ENCODE measurements at places on chromosomes 2 and 18.
A peak's percentile ranks its signal among the peaks of the same experiment; 100 is the strongest.

DNA sequence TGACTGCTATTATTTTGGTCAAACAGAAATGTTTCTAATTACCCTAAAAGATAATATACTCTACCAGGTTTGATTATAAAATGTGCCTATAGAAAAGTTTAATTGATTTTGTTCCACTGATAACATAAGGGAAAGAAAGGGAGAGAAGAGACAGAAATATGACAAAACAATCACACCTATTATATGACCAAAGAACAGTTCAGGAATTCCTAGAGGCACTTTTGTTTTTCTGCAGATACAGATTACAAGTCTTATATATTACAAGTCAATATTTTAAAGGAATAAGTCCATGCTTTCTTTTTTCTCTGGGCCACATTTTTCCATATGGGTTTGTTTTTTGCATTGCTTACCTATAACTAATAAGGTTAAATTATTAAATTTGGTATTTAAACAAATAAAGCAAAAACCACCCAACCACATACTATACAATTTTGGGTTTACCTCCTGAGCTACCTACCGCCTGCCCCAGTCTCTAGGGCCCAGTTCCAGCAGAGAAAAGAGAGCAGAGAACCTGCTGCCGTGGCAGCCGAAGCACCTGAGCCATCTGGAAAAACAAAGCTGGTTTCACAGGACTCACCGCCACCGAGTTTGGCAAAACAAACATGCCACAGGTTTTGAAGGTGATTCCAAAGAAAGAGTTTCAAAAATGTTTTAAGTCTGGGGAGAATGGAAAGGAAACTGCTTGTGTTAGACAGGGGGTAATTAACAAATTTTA is 92.1 kb downstream of the DYM start:
- DNase-seq: no peak

DNA sequence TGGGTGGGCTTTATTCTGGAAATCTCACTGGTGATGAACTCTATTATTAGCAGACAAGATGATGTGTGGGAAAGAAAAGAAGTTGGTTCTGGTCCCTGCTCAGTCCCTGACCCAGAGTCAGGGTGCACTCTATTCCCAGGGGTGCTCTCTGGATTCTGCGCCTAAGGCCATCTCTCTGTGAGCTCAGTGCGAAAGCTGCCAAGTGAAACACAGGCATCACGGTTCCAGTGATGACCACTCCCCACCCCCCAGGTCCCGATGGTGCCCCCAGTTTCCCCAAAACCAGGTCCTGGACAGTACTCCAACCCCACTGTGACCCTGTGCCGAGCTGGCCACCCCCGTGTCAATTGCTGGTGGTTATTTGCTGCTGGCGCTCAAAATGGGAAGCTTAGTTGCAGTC is 30.1 kb downstream of the RHOB start:
- no peak for DNase-seq

DNA sequence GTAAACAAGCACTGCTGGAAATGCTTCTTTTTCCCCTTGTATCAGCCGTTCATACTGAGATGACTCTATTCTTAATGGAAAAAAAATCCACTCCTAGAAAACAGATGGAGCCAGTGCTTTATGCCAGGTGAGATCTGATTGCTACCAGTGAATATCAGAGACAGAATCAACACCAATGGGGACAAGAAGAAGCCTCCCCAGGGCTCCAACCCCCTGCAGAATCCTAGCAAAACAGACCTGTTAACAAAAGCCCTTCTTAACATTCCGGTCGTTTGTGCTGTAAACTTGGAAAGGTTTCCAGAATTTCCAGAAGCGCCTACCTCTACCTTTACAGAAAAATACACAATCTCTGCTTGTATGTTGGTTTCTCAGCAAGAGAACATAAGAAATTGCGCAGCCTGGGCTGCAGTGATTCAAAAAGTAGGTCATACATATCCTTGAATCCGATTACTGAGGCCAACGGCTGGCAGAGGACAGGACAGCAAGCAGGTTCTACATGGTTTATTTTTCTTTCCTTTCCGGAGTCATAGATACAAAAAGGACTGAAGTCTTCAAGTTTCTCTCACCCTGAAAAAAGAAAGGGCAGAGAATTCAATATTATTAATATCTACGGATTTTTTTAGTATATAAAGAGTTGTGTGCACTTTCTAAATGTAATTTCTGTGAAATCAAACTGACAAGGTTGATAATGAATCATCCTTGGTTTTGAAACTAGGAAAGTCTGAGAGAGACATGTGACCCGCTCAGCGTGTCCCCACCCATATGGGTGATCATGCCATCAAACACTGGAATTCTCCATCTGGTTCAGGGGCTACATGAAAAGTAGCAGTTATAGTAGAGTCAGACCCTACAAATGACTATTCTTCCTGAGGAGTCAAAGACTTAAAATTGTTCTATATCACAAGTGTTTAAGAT is 266.7 kb upstream of the MGAT5 start:
- DNase-seq: no peak

DNA sequence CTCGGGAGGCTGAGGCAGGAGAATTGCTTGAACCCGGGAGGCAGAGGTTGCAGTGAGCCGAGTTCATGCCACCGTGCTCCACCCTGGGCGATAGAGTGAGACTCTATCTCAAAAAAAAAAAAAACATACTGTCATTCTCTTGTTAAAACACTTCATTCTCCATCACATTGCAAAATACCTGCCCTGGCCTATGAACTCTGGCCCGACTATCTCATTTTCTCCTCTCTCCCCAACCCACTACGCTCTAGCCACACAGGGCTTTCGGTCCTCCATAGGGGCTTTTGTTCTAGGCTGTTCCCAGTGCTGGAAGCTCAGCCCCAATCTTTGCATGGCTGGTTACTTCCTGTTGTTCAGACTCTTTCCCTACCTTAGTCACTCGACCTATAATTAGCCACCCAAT is 10.3 kb downstream of the CEP76 start:
- no peak for DNase-seq

- DNase-seq: peak; percentile 21
Measured at GRCh38 chr2:104733226-104733943, 120.5 kb upstream of the POU3F3 start.

GRCh38 chr2:207151048-207151447 is 14.7 kb downstream of the KLF7 start:
- no peak for DNase-seq

- no peak for DNase-seq
Measured at GRCh38 chr2:32937602-32938448, 8.9 kb upstream of the LTBP1 start.

- DNase-seq: no peak
Measured at GRCh38 chr2:240930096-240930630, 24.0 kb downstream of the CROCC2 start.
